ENCODE measurements at places on chromosomes 3 and 15.

GRCh38 chr3:32643354-32643753 is 41.6 kb upstream of the CNOT10 start:
- no peak for DNase-seq

GRCh38 chr3:21462141-21462540 is 288.9 kb downstream of the ZNF385D start:
- no peak for DNase-seq

GRCh38 chr15:61080221-61081026 is 148.7 kb downstream of the RORA start:
- DNase-seq: no peak

- no peak for DNase-seq
These were observed 104.5 kb downstream of the IL20RB start for GRCh38 chr3:137062250-137062649.

DNA sequence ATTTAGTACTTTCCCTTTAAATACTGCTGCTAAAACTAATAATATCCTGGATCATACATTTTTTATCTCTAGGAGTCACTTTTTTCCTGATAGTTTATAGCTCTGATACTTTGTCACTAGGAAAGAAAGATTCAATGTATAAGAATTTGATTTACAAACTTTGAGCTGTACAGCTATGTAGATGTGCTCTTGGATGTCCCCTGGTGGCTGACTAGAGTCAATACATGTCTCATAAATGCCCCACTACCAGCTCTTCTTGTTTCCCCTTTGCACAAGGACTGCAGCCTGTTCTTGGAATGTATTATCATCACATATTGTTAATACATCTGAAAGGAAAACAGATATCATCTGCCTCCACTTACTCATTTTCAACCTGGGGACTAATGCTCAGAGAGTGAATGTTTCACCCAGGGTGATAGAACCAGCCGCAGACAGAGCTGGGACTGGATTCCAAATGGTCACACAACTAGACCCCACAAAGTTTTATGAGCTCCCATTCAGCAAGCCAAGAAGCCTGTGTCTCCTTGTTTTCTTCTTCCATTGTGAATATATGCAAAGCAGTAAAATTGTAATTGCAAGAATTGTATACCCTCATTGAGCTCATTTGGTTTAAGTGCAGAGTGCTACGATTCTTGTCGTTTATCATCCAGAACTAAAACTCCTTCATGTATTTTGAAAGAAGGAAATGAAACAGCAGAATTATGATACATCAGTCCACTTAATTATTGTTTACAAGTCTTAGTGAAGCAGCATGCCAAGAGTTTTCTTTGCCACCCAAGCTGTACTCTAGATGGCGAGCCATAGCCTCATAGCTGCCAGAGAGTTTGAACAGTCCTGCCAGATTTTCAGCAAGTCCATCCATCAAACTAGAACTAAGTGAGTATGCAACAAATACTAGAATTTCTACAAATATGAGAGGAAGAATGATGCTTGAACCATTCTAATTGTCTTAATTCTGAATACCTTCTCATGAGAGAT is 261.6 kb upstream of the LMCD1 start:
- no peak for DNase-seq

DNA sequence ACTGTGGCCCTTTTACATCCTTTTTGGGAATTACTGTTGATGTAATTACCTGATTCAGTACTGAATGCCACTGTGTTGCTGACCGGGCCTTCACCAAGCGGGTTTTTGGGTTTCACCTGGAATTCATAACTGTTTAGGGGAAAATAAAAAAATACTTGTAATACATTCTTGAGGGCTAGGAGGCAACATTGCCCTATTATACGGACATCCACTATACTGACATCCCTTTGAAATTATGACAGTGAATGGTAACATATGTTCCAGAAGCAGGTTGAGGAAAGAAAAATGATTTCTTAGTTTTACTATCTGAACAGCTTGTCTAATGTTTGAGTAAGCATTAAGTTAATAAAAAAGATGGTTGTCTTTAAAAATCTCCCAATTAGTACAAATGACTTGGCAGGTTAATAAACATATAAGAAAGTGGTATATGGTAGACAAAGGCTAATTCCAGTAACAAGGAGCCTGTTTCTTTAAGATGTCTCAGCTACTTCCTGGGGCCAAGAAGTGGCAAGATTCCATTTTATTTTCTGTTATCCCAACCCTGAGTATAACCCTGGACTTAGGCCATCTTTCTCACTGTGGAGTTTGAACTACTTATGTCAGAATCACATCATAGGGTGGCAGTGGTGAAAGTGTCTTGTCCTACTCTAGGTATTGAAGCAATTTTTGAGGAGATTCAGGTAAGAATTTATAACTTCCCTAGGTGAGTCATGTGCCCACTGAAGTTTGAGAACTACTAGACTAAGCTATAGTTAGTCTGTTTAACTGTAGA is 45.5 kb downstream of the TFG start:
- no peak for DNase-seq

DNA sequence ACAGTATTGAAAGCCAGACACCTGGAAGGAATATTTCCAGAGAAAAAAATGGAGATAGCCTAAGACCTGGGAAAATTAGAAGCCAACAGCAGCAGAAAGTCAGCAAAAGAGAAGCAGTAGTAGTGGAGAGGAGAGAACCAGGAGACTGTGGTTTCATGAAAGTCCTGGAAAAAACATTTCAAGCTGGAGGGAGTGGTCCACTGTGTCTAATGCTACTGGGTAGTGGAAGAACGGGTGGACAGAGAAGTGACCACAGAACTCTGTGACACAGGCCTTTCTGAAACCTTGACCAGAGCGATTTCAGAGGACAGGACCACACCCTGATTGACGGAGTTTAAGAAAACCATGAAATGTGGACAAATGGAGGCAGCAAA is 15.3 kb upstream of the SH3BP5 start:
- DNase-seq: no peak

DNA sequence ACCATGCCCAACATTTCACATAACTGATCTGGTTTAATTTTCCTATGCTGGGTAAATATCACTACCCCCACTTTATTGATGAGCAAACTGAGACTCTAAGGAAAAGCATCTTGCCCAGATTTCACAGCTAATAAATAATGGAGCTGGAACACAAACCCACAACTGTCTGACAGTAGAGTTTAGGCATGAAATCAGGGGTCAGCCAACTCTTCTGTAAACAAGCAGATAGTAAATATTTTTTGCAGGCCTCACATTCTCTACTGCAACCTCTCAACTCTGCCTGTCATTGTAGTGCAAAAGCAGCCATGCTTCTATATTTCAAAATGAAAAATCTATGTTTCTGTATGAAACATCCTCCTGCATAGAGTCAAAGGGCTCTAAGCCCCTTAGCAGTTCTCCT is 111.5 kb downstream of the ERC2 start:
- no peak for DNase-seq

DNA sequence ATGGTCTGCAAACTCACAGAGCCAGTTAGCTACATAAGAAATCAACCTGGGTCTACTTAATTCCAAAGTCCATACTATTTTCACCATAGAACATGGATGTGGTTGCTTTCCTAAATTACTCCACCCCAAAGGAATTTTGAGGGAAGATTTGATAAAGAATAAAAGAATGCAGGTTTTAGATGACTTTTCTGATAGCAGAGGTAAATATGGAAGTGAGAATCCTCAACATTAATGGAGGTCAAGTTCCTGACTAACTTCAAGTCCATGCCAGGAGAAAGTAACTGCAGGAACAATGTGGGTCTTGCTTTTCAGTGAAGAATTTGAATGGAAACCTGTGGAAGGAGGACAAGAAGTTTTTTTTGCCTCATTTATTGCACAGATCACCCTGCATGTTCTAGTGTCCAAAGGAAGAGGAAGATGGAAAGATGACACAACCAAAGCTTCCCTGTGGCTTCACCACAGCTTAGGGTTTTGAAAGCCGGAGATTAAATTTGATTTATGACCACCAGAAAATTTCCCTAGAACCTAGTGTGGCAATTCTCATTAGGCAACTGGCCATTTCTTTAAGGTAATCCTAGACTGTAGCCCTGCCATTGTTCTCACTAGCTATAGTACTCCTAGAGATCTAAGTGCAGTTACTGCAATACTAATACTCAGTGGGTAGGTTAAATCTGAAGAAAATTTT is 429.7 kb downstream of the RAP2B start:
- DNase-seq: no peak

GRCh38 chr15:88221836-88222235 is 34.7 kb downstream of the NTRK3 start:
- no peak for DNase-seq

GRCh38 chr3:157145606-157146322 is 14.2 kb downstream of the CCNL1 start:
- DNase-seq: no peak

Data from anterior cingulate cortex (tissue), 58 donors.